Stimulated activated CD8-positive, alpha-beta memory T cell treated with anti-CD3 and anti-CD28 coated beads, Interleukin-4, amount 100 ng/mL, for 1 hour (primary cell): ENCODE measurements at places on chromosomes 2 and 18.

- DNase-seq = no peak
Observed at GRCh38 chr2:36485521-36485920, 112.4 kb downstream of the FEZ2 start.

- DNase-seq = no peak
Observed at GRCh38 chr2:130287656-130288026, 55.1 kb upstream of the IMP4 start.

DNA sequence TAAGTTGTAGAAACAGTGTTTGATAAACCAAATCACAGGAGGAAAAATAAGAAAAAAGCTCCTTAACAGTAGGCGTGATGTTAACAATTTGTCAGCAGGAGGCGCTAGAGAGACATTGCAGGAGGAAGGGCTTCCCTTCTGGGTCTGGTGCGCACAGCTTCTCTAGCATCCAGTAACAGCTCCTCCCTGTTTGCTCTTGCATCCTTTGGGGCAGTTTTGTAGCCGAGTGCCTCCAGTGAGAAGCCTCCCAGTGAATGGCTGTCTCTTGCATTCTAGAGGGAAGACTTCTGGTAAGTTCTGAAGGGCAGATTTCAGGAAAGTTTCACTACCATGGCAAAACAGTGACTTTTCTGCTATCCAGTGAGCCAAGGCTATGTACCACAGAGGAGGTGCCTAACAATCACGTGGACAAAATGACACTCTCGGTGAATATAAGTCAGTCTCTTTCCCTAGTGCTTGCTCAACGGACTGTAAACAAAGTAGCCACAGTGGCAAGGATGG, 9.5 kb upstream of the ZNF396 start:
- no peak for DNase-seq

DNA sequence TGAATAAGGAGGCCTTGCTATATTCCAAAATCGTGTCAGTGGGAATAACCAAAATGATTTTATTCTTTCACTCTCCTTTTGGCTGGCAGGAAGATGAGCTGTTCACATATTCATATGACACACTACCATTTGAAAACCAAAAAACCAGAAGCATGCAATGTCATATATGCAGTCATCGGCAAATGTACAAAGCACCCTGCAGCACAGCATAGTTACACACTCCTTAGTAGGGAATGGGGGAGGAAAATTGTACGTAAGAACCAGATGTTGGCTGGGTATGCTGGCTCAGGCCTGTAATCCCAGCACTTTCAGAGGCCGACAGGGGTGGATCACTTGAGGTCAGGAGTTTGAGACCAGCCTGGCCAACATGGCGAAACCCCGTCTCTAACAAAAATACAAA, 176.6 kb downstream of the GFPT1 start:
- no peak for DNase-seq

- DNase-seq = no peak
Observed at GRCh38 chr2:199895406-199895805, 15.7 kb upstream of the C2orf69 start.

DNA sequence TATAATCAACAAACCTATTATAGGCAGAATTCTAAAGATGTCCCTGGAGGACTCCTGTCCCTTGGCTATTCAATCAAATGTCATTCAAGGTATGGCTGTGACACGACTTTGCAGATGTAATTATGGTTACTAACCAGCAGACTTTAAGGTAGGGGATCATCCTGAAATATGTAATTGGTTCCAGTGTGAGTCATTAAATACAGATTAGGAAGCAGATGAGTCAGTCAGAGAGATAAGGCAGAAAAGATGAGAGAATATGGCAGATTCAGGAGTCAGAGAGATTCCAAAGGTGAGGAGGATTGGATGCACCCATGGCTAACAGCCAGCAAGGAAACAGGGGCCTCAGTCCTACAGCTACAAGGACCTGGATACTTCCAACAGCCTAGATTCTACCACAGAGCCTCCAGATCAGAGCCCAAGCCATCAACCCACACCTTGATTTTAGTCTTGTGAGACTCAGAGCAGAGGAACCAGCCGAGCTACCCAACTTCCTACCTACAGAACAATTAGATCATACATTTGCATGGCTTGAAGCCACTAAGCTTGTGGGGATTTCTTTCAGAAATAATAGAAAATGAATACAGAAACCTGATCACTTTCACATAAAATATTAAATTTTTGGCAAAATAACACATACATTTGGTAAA, 11.2 kb upstream of the PROM2 start:
- DNase-seq = no peak

- DNase-seq = no peak
Observed at GRCh38 chr18:77571743-77572142, 322.1 kb downstream of the GALR1 start.

DNA sequence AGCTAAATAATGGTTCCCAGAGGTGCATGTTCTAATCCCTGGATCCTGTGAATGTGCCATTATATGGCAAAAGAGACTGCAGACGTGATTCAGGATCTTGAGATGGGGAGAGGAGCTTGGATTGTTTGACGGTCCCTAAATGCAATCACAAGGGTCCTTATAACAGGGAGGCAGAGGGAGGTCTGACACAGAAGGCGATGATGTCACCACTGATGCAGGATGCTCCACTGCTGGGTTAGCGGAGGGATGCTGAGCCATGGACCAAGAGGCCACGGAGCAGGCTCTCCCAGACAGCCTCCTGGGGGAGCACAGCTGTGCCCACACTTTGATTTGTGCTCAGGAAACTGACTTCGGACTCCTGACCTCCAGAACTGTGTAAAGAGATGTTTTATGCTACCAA, 156.2 kb downstream of the UXS1 start:
- no peak for DNase-seq

DNA sequence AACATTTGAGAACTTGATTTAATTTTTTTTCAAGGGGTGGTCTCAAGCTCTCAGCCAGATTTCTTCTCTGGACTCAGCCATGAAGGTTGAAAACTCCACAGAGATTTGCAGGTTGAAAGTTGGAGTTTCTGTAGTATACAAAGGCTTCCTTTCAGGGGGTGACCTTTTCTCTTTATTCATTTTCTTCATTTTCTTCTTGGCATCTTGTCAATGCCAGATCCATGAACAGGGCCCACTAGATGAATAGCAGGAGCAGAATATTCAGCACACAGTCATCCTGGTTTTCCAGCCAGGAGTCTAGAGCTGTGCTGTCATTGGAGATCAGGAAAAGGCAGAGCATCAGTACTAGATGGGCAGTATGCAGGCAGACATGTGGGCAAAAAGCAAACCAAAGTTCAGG, 62.0 kb downstream of the INSIG2 start:
- no peak for DNase-seq

DNA sequence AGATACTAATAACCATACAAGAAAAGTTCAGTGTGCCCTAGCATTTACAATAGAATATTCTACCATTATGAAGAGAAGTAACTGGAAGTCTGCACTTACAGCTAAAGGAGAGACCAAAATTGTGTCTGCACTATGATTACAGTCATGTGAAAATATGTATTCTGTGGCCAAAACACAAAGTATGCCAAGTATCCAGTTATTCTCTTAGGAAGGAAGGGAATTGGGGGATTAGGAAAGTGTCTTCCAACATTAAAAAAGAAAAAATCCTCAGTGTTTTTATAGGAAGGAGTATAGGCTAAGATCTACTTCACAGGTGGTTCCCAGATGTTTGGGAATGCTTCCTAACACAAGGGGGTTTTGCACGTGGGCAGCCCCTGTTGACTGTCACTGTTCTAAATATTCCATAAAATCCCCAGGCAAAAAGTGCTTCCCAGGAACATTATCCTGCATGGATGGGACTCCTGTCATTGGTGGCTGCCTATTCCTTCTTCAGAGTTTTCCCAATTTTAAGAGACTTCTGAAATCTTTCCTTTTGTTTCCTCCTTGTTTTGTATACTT, 180.2 kb upstream of the KLHL29 start:
- no peak for DNase-seq

DNA sequence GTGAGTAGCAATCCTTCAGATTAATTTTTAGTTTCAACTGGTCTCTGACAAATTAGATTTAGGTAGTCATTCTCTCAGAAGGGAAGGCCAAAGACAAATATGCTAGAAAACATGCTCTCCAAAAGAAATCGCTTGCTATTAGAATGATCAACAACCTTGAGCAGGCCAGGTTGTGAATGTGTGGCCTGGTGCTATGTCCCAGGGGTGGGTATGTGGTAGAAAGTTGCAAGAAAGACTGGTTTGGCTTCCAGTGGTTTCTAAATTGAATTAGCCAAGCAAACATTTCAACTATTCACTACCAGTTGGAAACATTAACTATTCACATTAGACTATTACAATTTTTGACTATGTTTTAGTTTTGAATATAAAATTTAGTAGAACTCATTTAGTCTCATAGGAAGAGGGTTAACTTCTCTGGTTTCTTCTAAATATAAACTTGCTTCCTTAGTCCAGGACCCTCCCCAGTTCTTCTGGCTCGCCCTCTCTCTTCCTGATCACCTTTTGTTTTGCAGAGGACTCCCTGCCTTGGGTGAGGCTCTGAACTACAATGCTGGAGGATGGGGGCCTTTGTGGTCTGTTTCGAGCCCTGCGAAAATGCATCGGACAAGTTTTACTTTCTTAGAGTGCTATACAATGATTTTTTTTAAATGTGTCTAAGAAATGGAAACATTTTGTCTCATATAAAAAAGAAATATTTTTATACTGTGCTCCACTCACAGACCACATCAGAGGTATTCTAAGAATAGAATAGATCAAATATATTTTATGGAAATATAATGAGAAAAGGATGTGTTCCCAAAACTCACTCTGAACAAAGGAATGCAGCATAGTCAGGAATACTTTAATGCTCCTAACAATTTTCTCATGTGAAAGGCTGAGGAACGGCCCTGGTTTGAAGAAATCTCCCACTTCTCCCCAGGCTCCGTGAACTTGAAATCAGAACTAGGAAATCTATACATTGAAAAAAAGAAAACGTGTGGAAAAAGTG, 375.0 kb upstream of the ZEB2 start:
- no peak for DNase-seq
